AG09319 (cell line): ENCODE measurements at places on chromosomes 1 and 21.

GRCh38 chr1:160048335-160048734 is 16.5 kb upstream of the PIGM start:
- no peak for DNase-seq

DNA sequence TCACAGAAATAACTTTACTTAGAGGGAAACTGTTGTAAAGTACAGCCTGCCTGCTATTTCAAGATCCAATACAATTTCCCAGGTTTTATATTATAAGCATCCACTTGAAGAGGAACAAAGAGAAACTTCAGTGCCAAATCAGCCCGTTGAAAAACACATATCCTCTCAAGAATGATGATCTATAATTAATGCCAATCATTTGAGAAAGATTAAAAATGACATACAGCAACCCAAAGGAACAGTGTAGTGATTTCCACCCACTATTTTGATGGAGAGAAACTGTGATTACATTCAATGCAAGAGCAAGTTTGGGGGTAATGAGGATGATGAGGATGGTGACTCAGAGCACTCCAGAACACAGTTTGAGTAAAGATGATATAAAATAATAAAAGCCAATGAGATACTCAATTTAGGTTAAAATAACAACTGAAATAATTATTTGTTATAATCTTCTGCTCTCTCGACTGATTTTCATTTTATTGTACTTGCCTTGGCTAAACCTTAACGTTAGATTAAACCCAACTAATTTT is 715.5 kb downstream of the NCAM2 start:
- DNase-seq: no peak

- no peak for DNase-seq
These were observed 22.1 kb downstream of the SOX13 start for GRCh38 chr1:204094856-204095634.

DNA sequence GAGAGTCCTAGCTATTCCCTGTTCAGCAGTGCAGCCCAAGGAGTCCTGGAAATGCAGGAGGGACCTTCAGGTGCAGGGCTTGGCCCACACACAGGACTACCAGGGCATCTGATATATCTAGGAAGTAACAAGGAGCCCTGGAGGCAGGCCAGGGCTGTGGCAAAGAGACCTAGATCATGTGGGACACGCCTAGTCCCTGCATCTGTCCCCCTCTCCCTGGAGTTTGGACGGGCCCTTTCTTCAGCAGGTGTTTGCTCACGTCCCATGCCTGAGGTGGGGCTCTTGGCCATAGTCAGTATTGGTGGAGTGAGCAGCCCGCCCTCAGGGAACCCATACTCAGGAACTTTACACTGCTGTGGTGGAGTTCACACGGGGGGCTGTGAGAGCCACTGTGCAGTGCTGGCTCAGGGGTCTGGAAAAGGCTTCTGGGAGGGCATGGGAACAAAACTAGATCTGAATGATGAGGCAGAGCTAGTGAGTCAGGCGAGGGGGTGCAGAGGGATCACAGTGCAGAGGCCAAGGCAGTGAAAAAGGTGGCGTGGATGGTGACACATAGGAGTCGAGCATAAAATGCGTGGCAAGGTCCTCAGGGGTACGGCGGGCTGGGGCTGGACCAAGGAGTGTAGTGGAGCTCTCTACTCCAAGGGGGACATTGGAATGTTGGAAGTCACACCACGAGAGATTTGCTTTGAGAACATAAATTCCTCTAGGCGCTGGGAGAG is 25.6 kb downstream of the TMEM53 start:
- DNase-seq: no peak

- no peak for DNase-seq
These were observed 97.5 kb downstream of the SPATA46 start for GRCh38 chr1:162279136-162279498.

GRCh38 chr1:23018661-23019093 is 591 bp upstream of the KDM1A start:
- DNase-seq: no peak

DNA sequence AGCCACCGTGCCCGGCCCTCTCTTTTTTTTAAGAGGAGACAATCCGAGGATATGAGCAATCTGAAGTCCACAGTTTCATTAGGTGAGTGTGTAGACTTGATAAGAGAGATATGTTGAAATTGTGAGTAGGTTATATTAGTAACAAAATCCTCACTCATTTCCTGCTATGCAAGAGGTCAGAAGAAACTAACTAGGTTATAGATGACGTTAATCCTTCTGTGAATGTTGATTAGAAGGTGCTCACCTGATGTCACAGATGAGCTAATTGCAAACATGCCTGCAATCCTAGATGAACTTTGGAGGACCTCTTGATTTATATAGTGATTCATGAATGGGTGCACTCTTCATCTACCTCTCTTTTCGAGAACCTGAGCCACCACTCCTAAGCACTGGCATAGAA is 29.3 kb downstream of the NTMT2 start:
- no peak for DNase-seq

DNA sequence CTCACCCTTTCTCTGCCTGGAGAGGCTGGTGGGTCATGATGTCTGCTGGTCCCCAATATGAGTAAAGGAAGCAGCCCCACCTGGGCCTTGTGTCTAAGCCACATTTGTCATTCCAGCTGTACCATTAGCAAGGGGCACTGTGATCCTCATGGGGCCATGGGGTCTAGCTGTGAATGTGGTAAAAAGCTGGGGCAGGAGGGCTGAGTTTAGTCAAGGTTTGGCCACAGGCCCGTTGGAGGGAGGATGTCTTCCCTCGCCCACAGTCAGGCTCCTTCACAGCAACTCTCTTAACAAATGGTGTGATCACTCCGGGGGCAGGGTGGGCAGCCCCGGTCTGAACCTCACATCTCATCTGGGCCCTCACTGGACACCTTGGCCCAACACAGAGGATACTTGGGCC is 115.4 kb downstream of the DMRTB1 start:
- DNase-seq: no peak

DNA sequence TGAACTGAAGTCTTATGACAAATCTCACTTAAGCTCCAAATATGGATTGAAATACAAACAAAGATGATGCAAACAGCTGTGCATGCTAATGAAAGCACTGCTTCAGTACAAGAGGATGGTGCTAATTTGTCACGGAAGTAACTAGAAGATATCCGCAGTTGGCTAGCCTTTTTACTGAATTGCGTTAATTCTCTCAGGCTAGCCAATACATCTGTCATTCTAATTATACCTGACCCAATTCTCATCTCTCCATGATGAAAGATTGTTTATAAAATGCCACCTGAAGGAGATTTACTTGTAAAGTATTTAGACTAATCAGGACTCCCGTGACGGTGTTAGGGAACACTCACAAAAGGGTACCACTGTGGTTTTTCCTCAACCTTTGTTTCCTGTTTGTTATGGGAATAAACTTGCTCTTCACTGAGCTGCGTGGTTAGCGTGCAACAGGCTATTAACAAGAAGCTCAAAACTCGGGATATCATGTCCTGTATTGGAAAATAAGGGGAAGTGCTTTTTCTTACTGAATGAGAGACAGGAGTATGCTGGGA is 162.5 kb downstream of the APP start:
- peak; percentile 38 for DNase-seq

DNA sequence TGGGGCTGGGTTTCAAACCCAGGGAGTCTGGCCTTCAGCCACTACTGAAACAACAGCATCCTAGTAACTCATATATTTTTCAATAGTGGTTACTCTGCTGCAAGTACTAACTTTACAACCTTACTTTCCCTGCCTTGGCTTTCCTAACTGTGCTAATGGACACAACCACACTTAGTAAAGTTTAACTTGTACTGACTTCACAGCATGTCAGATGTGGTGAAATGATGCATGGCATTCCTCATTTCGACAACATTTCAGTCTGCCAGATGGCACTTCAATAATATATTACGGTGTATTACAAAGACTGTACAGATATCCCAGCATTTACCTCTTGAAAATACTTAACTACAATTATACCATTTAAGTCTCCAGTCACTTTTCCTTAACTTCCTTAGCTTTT is 27.8 kb downstream of the LRRC7 start:
- DNase-seq: no peak

DNA sequence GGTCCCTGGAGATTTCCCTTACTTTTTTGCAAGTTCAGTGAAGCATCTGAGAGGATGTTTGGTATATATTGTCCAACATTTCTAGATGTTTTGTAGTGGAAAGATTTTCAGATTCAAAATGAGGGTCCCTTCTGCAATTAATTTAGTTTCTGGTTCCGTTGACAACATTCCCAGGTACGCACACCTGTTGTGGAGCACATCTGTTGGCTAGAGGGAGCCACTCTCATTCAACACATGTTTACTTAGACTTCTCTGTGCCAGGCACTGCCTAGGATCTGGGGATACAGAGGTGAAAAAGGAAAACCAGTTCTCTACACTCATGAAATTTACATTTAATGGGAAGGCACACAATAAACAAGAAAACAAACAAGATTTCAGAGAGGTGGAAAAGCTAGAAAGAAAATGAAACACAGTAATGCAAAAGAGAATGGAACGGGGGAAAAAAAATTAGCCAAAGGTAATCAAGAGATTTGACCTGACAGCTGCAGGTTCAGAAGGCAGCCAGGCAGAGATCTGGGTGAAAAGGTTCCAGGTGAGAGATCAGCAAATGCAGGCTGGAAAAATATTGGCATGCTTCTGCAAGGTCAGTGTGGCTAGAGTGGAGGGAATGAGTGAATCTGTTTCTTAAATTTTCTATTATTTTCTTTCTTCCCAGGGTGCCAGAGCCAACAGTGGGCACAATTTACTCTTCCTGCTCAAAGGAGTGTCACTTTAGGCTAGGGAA is 48.4 kb upstream of the KAZN start:
- DNase-seq: no peak

GRCh38 chr1:112672842-112673241 is 1.6 kb upstream of the MOV10 start:
- no peak for DNase-seq

- no peak for DNase-seq
These were observed 1.9 kb downstream of the SLC2A1 start for GRCh38 chr1:42956739-42957138.

- no peak for DNase-seq
These were observed 127.0 kb downstream of the ZP4 start for GRCh38 chr1:237763751-237764150.

GRCh38 chr1:171963762-171964161 is 122.5 kb downstream of the DNM3 start:
- no peak for DNase-seq

DNA sequence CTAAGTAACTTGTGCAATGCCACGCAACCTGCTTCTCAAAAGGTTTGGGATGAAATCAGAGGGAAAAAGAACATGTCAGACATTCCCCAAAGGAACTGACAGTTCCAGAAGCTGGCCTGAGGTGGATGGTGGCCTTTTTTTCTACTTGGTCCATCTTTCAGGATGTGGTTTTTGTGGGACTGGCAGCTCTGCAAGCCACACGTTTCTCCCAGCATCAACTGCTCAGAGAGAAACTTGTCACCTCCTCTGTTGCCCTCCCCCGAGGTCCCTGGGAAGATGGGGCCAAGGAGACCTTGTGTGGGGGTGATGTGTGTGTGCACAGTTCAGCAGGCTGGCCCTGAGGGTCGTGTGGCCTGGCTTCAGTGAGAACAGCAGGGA is 2.5 kb upstream of the DHRS3 start:
- DNase-seq: no peak

GRCh38 chr21:16404776-16405175 is 675.0 kb downstream of the USP25 start:
- no peak for DNase-seq
